Activated gamma-delta T cell (primary cell): ENCODE measurements at places on chromosomes 5 and 9.

GRCh38 chr5:125476901-125477585 lies 730.6 kb upstream of the ZNF608 start:
- DNase-seq: no peak

DNA sequence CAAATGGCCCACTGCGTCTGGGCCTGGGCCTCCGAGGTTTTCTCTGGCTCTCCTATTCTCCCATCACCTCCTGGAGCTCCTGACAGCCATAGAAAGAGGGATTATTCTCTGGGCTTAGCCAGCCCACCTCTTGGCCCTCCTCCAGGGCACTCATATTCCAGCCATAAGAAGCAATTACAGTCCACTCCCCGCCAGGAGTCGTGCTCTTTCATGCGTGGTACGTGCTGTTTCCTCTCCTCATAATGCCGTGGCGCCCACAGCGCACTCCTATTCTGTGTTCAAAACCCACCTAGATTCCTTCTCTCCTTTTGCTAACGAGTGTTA lies 240.8 kb upstream of the ZNF462 start:
- DNase-seq: no peak

DNA sequence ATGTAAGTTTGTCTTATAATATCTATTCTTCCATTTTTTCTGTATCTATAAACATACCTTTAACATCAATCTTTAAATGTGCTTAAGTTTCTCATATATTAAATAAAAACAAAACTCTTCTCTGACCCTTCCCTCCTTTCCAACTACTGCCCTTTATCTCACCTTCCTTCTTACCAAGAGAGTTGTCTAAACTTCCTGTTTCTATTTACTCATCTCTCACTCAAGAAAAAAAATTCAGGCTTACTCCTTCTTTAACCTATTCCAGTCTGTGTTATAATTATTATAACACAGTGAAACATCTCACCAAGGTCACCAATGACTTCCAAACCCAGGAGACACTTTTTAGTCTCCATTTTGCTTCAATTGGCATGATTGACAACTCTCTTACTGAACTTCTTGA lies 140.9 kb downstream of the CCDC171 start:
- no peak for DNase-seq

GRCh38 chr5:45568813-45569212 lies 127.4 kb downstream of the HCN1 start:
- DNase-seq: no peak

- DNase-seq: no peak
Measured at GRCh38 chr5:91307048-91307447, 76.1 kb downstream of the ARRDC3 start.

GRCh38 chr5:172918421-172919371 lies 40.5 kb upstream of the RPL26L1 start:
- peak; percentile 42 for DNase-seq

DNA sequence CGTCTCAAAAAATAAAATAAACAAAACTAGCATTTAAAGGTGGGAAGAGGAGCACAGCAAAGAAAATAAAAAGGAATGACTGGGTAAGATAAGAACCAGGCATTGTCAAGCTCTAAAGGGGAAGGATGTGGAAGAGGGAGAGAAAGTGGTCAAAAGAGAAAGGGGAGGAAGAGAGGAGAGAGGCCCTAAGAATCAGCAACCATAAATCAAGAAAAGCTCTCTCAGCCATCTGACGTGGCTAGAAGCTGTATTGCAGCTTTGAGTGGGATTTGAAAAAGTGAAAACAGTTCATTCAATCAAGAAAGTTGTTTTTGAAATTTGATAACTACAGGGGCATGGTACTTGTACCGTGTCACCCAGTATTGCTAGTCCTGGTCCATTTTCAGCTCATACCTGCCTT lies 45.4 kb upstream of the F2R start:
- DNase-seq: no peak

- DNase-seq: no peak
Measured at GRCh38 chr5:168093200-168093910, 198.1 kb upstream of the WWC1 start.

- no peak for DNase-seq
Measured at GRCh38 chr5:1763960-1764605, 35.6 kb downstream of the MRPL36 start.

DNA sequence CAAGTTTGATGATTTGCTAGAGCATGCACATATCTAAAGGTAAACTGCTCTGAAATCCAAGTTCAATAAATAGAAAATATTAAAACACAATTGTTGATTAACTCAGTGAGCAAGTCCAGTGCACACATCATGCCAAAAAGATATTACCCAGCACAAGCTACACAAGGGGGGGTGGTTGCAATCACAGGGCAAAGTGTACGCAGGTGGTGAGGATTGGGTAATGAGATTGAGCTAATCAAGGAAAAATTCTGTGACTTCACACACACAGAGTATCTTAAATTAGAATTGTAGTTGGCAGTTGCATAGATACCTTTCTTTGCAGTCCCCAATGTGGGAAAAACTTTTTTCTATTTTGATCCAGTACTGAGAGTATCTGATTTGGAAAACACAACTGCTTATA lies 156.1 kb upstream of the NTRK2 start:
- no peak for DNase-seq

GRCh38 chr5:124869426-124870033 lies 123.1 kb upstream of the ZNF608 start:
- DNase-seq: no peak

DNA sequence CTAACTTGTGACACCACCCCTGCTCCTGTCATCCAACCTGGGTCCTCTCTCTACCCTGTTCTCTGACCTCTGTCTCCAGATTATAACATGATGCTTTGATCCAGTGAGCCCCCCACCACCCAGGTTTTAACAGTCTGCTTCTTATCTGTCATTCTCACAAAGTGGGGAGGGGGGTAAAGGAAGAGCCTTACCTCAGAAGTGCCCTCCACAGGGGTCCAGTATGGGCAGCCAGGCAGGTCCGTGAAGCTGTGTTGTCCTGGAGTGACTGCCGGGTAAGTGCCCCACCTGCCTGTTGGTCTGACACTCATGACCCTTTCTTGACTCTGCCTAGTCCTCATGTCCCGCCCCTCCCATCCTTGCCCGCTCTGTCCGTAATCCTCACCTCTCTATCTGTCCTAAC lies 3.4 kb downstream of the IL11RA start:
- DNase-seq: no peak

DNA sequence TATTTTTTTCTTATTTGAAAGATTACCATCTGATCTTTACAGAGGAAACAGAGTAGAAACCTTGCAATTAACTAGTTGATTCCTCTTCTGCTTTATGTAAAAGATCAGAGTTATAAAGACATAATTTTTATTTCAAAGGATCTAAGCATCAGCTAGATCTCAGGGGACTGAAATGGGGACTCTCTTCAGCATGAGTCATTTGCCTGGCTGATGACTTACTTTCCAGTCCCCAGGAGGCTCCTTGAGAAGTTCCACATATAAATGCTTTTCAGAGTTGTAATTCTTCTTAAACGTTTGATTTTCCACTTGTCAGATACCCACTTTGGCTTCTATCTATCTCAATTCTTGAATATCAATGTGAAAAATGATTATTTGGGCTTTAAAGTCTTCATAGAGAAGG lies 389.4 kb downstream of the RAB3C start:
- no peak for DNase-seq

DNA sequence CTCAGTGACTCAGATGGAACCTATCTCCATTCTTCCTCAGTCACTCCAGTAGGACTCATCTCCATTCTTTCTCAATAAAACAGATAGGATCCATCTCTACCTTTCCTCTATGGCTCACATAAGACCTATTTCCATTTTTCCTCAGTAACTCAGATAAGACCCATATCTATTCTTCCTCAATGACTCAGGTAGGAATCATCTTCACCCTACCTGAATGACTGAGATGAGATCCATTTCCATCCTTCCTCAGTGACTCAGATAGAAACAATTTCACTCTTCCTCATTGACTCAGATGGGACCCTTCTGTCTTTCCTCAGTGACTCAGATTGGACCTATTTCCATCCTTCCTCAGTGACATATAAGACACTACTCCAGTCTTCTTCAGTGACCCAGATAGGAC lies 165.1 kb downstream of the FBXO4 start:
- no peak for DNase-seq

GRCh38 chr5:162752612-162753011 lies 684.8 kb upstream of the CCNG1 start:
- no peak for DNase-seq
